ENCODE measurements at places on chromosomes 11 and 22. TPM values are rescaled to one million over a fixed set of nuclear protein-coding genes. Genes with fewer than 3 reads are reported as not detected.

DNA sequence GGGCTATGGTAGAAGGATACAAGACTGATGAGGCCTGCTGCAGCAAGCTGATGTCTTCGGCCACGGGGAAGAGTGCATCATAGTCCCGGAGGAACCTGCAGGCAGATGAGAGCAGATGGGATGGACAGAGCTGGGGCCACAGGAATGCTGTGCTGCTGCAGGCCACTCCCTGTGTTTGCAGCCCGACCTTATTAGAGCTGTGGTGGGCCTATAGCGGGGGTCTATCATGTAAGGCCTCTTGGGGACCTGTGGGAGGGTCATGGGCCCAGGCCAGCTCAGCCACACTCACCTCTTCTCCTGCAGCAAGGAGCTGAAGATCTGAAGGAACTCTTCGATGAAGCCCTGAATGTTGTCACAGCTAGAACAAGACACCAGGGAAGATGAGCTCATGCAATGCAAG lies 31.9 kb downstream of the ASCC2 start:
- DNase-seq, result no peak

NOX4 gene
- total RNA-seq, result not detected

GRCh38 chr11:119531056-119531455 lies 108.1 kb upstream of the THY1 start:
- no peak for DNase-seq

DNA sequence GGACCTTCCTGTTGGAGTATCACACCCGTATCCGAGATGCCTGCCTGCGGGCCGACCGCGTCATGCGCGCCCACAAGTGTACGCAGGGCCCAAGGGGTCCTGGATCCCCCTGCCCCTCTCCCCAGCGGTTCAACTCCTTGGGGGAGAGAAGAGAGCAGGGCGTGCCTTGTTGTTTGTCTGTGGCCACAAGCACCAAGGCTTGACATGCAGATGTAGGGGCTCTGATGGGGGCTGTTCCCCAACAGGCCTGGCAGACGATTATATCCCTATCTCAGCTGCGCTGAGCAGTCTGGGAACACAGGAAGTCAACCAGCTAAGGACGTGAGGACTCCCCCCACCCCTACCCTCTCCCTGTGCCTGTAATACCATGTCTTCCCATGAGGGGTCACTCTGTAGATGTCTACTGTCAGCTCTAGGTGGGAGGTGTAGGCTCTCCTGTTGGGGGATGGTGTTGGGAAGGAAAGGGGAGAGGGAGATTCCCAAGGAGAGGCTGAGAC lies 6.8 kb downstream of the CFL1 start:
- DNase-seq, result no peak

GRCh38 chr11:2558397-2558796 lies 113.6 kb downstream of the KCNQ1 start:
- DNase-seq, result no peak

DNA sequence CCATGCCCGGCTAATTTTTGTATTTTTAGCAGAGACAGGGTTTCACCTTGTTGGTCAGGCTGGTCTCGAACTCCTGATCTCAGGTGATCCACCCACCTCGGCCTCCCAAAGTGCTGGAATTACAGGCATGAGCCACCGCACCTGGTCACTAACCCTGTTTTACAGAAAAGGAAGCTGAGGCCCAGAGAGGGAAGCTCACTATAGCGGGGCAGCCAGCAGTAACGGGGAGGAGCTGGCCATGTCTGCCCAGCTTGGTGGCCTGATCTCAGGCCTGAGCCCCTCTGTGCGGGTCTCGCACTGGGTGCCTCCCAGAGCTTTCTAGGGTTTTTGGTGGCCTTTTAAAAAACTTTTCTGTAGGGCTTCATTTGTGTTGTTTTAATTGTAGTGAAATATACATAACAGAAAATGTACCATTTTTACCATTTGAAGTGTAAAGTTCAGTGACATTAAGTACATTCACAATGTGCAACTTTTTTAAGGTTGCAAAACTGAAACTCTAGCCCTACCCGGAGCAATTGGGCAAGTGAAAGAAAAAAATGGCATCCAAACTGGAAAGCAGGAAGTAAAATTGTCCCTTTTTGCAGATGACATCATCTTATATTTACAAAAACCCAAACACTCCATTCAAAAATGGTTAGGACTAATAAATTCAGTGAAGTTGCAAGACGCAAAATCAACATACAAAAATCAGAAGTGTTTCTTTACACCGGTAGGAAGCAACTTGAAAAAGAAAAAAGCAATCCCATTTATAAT lies 14.5 kb upstream of the CYTH4 start:
- no peak for DNase-seq

DNA sequence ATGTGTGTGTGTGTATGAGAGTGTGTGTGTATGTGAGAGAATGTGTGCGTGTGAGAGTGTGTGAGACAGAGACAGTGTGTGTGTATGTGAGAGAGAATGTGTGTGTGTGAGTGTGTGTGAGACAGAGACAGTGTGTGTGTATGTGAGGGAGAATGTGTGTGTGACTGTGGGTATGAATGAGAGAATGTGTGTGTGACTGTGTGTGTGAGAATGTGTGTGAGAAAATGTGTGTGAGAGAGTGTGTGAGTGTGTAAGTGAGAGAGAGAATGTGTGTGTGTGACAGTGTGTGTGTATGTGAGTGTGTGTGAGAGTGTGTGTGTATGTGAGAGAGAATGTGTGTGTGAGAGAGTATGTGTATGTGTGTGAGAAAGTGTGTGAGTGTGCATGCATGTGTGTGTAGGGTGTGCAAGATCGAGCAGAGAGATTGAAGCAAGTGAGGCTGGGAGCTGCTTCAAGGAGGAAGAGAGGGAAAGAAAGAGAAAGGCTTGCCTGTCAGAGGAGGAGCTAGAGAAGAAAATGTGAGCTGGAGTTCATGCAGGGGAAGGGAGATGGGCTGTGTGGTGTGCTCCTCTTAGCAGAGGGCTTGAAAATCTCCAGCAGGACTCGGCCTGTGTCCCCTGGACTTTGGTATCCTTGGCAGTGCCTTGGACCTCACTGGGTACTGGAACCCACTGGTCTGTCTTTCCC lies 27.7 kb upstream of the TP53I11 start:
- no peak for DNase-seq

- no peak for DNase-seq
These were observed 24.6 kb downstream of the ATXN10 start for GRCh38 chr22:45696227-45696626.

SCGB1D1 gene
- not detected for total RNA-seq

GRCh38 chr11:94149431-94150017 lies 20.9 kb downstream of the PANX1 start:
- no peak for DNase-seq

DNA sequence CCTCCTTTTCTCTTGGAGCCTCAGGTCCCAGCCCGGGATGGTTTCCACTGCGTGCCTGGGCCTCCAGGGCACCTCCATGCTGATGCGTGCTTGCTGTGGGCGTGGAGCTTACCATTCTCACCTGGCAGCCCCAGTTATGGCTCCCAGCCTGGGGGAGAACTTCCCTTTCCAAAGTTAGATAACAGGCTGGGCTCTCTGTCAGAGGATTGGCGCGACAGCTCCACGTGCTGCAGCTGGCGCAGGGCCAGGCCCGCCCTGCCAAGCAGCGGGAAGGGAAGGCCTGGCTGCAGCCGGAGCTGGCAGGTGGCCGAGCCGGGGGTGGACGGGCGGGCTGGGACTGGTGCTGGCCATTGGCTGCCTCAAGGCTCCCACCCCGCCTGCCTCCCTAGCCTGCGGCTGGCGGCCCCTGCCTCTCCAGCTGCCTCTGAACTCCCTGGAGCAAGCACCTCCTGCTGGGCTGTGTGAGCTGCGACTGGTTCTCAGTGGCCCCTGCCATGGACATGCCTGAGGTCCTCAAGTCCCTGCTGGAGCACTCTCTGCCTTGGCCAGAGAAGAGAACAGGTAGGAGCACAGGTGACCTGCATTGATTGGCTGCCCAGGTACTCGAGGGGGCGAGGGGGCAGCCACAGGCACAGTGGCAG lies 14.6 kb upstream of the TEF start:
- DNase-seq, result no peak

SYNGR1 gene
- 17.8 TPM for total RNA-seq

ALDH3B1 gene
- 18.3 TPM for total RNA-seq

PRODH gene
- 1.4 TPM for total RNA-seq

C22orf42 gene
- total RNA-seq, result not detected

GRCh38 chr11:72721689-72722049 lies 30.5 kb downstream of the ARAP1 start:
- DNase-seq, result no peak

DNA sequence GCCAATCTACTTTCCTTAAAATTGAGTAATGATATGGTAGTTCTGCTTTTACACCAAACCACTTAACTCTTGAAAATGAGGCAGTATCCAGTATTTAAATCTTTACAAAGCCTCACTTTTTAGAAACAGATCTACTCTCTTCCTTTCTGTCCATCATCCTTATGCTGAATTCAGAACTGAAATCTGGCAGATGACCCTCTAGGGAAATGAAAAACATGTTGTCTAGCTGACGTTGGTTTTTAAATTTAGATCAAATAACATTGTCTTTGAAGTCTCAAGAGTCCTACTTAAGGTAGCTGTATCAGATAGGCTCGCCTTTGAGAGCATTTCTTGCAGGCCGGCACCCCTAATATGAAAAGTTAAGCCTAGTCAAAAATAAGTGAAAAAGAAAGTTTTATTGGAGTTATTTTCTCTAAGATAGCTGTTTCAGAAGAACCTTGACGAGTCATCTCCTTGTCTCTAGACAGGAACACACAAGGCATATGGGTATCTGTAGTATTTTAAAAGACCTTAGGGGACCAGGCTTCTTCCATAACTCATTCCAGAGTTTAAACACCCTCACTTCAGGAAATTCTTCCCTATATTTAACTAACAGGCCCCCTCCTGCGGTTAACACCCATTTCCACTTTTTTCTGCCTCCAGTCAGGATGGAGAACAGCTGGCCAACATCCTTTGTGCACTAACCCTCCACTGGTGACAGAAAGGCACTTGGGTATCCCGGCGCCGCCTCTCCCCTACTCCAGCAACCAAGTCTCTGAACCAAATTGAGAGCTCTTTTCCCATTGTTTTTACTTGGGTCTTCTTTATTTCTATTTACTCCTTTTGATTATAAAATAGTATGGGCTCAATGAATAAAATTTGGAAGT lies 81.2 kb downstream of the WNT11 start:
- no peak for DNase-seq

GRCh38 chr11:66568124-66568916 lies at the start of gene CTSF:
TSS of gene CTSF (minus strand) at chr11:66568606. CDS start at chr11:66568486, 120 bp downstream.
- peak; percentile 28 for DNase-seq

DNA sequence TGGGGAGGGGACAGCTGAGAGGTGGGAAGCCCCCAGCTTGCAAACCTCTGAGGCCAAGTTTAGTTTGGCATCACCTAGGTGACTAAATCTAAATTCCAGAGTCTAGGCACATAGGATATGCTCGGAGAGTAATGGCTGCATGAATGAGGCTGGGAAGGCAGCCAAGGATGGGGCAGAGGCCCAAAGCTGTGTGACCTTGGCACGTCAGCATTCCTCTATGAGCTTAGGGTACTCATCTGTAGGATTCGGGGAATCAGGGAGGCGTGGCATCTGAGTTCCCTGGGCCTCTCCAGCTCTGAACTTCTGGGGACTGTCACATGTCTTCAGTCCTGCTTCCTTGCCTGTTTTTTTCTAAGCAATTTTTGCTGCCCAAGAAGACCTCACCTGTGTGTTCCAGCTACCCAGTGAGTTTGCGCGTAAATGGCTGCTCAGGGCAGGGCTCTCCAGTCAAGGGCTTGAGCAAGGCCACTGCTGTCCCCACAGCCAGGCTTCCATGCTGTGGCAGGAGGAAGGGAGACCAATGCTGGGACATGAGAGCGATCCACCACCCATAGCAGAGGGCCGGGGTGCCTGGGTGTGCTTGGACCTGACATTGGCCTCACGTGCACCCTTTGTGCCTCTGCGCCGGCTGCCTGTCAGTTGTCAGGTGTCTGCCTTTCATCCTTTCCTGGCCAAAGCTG lies 13.9 kb downstream of the DAGLA start:
- no peak for DNase-seq

CARD10 gene
- 43.1 TPM for total RNA-seq

ZNF70 gene
- 3.2 TPM for total RNA-seq

GRCh38 chr22:19336133-19337075 lies 44.9 kb upstream of the CLTCL1 start:
- DNase-seq, result no peak

DNA sequence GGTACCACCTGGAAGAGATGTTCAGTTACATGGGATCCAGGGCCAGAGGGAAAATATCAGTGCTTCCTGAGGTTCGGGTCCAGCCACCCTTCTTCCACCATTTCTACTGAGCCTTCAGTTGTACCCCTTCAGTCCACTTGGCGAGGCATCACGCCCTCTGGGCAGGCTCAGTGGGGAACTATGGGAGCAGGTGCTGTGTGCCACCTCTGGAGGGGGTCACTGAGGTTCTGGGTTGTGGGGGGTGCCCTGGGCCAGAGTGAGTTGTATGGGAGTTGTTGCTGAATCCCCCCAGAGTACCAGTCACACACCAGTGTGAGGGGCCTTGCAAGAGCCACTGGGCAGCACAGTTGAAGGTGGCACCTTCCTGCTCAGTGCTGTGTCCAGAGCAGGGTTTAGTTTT lies 2.7 kb upstream of the SREBF2 start:
- DNase-seq, result no peak

EWSR1 gene
- total RNA-seq, result 272 TPM

DNA sequence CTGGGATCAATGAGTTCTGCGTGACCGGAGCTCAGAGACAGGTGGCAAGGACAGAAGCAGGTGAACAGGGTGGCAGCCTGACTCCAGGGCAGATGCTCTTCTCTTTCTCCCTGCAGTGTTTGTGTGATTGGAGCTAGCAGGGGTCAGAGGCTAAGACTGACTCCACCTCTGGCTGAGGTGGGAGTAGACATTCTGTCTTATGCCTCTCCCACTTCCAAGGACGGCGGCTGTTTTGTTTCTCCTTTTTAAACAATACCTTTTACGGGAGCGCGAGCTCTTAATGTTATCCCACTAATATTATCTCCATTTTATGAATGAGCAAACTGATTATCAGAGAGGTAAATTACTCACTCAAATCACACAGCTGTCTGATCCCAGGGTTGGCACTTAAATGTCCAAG lies 323.7 kb downstream of the MIAT start:
- no peak for DNase-seq

XKR3 gene
- total RNA-seq, result not detected

CLDN5 gene
- 0.18 TPM for total RNA-seq

- no peak for DNase-seq
These were observed 81.1 kb downstream of the BMAL1 start for GRCh38 chr11:13358596-13359270.

NCF4 gene
- total RNA-seq, result not detected
